Brain pericyte (primary cell): ENCODE measurements at places on chromosomes 2 and 18.

DNA sequence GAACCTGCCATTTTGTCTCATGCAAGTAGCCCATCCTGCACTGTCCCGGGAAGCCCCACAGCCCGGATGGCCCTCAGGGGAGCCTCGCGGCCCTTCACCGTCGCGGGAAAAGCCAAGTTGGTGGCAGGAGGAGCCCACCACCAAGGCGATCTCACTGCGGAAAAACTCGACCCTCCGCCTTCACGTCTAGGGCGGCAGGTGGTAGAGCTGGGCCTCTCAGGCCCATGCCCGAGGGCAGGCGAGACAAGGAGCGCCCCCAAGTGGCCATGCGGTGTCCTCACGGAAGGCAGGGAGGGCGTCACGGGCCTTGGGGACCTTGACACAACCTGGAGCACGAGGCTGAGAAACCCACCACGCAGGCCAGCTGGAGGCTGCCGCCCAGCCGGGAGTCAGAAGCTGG is 34.8 kb upstream of the SKA1 start:
- DNase-seq = no peak

GRCh38 chr2:29207352-29208148 is 92.3 kb downstream of the CLIP4 start:
- no peak for DNase-seq

DNA sequence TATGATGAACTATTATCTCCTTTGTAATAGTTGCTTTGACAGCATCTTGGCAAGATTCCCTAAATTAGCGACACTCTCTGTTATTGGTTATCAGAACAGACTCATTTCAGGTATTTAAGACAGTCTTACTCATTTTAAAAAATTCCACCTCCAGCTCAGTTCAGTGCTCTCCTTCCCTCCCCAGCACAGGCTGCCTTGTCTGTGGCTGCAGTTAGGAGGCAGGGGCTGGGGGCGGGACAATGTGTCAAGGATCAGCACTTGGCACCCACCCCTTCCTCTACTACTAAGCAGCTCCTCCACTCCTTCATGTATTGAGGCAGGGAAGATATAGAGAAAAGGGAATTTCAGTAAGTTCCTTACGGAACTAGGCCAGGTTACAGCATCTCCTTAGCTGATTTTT is 85.0 kb downstream of the VSNL1 start:
- DNase-seq = no peak

DNA sequence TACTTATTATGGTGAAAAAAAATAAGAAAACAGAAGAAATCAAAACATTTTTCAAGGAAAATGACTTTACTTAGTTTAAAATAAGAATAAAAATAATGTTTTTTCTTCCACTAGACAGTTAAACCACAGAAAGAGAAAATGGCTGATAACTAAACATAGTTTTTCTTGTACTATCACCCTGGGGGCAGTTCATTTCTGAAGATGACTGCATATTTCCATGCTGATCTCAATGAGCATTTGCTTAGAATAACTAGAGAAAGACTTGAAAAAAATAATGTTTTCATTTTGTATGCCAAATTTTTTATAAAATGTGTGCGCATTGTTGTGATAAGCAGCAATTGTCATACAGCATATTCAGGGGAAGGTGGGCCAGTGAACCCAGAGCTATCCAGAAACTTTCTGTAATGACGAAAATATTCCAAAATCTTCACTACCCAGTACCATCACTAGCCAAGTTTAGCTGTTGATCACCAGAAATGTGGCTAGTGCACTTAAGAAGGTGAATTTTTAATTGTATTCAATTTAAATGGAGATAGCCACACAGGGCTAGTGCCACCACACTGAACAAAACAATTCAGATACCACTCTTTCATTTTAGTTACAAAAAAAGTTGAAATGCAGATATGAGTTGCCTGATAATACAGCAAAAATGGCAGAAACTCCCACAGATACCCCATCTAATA is 513.4 kb upstream of the NETO1 start:
- DNase-seq = no peak

DNA sequence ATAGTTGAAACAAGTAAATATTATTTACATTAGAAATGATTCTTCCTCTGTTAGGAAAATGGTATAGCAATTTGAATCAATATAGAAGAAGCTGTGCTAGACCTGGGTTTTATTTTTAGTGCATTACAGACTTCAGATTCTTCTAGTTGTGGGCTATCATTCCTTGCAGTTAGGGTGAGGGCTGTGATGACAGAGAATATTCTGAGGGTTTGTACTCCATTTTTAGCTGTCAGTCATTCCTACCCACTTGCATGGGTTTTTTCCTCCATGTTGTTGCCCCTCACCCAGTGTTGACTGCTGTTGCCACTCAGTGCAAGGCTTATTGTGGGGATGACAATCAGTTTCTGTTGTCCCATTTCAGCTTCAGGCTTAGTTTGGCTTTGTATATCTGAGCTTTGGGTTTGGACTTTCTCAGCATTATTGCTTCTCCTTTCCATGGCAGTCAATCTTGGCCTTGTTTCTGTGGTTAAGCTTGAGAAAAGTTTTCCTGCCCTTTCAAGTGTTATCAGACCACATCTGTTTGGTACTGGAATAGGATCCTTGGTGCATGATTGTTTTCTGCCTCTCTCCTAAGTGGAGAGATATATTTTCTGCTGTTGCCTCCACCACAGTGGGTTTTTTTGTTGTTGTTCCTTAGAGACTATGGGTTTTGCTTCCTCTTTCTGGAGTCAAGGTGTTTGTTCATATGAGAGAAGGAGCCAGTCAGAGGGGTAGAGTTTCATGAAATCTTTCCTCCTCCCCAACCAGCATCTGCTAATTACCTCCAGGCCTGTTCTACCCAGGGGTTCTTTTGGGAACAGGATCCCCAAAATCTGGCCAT is 312.7 kb upstream of the CWC22 start:
- no peak for DNase-seq

DNA sequence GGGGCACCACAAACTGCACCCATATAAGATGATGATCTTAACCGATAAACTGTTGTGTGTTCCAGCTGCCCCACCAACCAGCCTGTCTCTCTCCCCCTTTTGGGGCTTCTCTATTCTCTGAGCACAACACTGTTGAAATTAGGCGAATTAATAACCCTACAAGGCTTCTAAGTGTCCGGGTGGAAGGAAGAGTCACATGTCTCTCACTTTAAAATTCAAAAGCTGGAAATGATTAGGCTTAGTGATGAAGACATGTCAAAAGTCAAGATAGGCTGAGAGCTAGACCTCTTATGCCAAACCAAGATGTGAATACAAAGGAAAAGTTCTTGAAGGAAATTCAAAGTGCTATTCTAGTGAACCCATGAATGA is 782.1 kb downstream of the MBD2 start:
- no peak for DNase-seq

DNA sequence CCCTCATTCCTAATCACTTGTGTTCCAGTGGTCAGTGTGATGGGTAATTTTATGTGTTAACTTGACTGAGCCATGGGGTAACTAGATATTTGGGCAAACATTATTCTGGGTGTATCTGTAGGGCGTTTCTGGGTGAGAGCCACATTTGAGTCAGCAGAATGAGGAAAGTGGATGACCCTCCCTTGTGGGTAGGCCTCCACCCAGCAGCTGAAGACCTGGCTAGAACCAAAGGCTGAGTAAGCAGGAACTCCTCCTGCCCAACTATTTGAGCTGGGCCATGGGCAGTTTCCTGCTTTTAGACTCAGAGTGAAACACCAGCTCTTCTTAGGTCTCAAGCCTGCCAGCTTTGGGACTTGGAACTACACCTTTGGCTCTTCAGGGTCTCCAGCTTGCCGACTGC is 141.8 kb downstream of the ACKR3 start:
- DNase-seq = no peak

GRCh38 chr2:231347081-231347480 is 48.4 kb upstream of the B3GNT7 start:
- DNase-seq = no peak
